ENCODE measurements at places on chromosomes 4 and X.
A peak's percentile ranks its signal among the peaks of the same experiment; 100 is the strongest.

GRCh38 chr4:120082251-120082650 lies 15.6 kb upstream of the MAD2L1 start:
- DNase-seq: no peak

DNA sequence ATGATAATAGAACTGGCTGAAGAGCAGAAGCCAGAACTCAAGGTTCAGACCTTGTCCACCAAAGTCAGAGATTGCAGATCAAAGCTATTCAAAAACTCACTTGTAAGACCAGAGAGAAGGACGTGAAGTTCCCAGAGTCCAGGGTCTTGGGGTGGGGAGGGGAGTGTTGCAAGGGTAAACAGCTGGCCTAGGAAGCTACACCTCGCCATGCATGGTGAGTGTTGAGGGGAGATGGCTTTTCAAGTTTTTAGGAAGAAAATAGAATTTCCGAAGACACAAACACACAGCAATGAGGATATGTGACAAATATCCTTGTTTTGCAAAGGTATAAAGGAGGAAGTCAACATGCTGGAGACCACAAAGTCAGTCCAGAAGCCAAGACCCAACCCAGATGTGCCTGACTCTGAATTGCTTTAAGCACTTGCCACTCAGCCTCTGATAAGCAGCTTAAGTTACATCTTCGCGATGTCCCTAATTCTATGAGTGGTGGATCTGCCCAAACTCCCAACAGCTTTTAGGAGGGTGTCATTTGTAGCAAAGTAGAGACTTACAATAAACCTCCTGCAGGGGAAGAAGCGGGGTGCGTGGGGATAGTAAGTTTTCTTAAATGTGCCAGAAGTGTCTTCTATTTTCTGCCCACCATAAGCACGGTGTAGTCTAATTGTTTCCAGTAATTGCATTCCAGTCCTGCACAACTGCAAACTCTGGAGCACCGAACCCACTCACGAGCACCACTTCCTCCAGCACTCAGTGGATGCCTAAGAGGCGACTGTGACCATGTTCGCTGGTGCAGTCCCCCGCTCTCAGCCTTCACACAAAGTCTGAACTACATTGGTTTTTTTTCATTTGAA lies 26.5 kb downstream of the HAND2 start:
- DNase-seq: no peak

DNA sequence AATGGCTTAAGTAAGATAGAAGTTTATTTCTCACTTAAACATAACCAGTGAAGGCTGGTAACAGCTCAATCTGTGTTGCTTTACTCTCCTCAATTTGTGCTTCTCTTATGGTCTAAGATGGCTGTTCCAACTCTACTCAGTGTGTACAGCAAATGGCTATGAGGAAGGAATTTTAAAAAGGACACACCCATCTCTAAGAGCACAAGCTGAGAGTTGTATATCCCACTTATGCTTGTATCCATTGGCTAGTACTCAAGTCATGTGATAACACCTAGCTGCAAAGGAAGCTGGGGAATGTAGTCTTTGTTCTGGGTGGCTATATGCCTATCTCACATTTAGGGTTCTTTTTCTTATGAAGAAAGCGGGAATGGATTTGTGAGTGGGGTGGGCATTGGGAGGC lies 63.3 kb downstream of the GPAT3 start:
- peak; percentile 62 for DNase-seq

GRCh38 chr4:158996669-158997074 lies 106.2 kb upstream of the RAPGEF2 start:
- DNase-seq: no peak

DNA sequence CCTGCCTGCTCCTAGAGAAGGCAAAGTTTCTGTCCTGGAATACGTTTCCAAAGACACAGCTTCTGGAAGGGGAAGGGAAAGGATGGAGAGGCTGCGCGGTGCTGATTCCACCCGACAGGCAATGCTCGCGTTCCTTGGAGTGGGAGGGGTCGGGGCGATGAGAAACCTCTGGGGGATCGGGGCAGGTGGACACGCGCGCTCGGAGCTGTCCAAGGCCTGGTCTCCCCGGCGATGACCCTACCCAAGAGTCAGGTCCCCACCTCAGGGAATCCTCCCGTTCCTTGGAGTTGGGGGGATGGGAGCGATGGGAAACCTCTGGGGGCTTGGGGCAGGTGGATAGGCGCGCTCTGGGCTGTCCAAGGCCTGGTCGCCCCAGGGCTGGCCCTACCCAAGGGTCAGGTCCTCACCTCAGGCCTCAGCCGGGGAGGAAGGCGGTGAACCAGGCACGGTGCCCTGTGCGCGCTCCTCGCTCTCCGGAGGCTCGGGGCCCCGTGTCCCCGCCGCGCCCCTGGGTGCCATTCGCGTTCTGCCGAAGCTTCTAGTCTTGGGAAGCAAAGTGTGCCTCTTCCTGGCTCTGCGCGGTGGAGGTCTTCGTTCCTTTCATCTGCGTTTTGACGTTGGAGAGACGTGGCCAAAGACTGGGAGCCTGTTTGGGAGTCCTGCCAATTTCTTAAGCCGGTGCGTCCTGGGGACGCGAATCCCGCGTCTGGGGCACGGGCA lies 10.6 kb upstream of the SHOX start:
- DNase-seq: no peak

- DNase-seq: no peak
Measured at GRCh38 chr4:119752936-119753335, 124.3 kb upstream of the PDE5A start.

GRCh38 chrX:67787196-67787595 lies 243.4 kb downstream of the AR start:
- DNase-seq: no peak

- DNase-seq: peak; percentile 21
Measured at GRCh38 chr4:22410645-22411247, 105.1 kb downstream of the ADGRA3 start.

DNA sequence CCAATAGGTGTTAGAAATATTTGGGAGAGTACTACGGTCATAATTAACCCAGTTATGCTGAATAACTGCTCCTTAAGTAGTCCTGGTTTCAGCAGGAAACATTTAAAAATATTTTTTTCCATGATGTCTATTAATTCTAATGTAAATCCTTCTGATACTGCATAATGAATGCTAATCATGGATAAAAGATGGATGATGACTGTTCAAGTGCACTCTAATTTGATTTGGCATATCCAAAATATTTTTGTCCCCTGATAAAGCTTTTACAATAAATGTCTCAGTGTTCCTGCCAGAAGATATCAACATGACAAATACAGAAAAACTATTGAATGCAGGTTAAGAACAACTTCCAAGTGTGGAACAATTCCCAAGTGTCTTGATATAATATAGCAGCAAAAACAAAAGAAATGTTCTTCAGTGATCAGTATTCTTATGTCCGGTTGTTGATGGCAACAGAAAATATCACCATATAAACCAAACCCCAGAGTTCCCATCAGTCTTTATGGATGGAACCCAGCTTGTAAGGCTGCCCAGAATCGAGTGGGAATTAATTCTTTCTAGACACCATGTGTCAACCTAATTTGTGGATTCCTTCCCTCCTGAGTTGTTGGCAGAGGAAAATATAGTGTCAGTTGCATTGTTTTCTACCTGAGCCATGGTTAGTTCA lies 205.4 kb upstream of the GK2 start:
- DNase-seq: no peak

DNA sequence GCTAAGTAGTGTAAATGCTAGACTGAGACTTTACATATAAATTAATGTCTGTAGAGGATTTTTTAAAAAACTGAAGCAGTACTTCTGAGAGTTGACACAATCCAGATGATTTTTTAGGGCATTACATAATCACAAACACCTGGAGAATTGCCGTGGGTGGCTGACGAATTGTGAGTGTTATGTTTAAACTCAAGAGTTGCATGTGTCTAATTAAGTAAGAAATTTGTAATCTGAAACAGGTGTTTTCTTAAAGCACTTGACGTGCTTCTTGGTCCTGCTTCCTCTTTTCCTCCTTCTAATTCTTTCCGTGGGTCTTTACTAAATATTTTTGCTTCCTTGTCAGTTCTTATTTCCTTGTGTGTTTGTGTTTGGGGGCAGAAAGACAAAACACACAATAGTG lies 27.8 kb downstream of the PIR start:
- DNase-seq: no peak

GRCh38 chrX:150486011-150486410 lies 82.4 kb upstream of the MTM1 start:
- peak; percentile 58 for DNase-seq

DNA sequence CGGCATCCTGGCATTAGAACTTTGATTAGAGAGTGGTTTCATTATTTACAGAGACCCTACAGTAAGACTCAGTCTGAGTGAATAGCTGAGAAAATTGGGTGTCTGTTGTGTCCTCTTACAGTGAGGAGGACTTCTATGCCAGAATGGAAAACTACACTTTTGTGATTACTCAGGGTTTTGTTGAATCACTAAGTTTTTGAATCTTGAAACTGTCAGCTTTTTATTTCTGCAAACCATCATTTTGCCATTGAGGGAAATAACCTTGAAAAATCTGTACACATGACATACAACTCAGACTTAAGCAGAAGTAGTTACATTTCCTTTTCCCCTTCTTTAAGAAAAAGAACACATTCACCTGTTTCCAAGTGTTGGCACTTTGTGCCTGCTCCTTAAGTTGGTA lies 117.6 kb upstream of the RASGEF1B start:
- DNase-seq: no peak
